ENCODE measurements at places on chromosomes 5 and 9.

GRCh38 chr5:14213813-14214585 lies 70.9 kb downstream of the TRIO start:
- no peak for DNase-seq

GRCh38 chr9:125043631-125044030 lies 99.7 kb downstream of the SCAI start:
- no peak for DNase-seq

- DNase-seq = no peak
Observed at GRCh38 chr5:175457466-175457865, 13.5 kb upstream of the DRD1 start.

DNA sequence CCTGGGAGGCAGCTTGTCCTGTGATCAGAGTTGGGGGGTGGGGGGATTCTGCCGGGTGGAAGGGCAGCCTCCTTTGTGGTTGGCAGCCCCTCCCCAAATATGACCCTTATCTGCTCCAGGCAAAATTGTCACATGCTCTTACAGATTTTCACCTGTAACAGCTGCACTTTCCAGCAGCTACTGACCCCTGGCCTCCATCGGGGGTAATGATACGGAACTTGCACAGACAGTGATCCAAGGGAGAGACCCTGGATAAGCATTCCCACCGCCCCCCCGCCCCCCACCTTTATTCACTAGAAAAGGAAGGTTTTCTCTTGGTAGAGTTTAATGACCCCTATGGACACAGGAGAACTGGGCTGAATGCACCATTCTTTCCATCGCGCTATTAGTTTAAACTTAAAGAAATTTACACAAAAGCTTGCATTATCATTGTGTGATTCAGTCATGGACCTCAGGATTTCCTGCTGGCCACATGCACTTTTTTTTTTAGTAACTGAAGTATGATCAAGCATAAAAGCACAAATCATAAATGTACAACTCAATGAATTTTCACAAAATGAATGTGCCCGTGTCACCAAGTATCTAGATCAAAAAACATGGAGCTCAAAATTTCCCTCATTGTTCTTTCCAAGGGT lies 10.7 kb upstream of the ZBTB34 start:
- no peak for DNase-seq

DNA sequence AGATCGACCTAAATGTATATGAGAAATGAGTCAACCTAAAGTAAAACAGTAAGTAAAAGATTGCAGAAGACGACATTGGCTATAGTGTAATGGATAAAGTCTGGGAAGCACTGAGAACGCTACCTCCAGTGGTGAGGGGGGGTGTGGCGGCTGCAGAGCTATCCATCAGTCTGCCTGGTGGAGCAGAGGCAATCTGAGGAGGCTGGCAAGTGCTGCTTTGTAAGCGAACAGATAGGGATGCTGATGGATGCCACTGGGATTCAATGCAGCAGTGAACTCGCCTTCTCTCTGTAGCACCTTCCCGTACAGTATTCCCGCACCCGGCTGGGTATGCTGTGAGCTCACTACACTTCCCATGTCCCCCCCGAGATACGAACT lies 261.5 kb downstream of the NSG2 start:
- DNase-seq = no peak
